ENCODE measurements at places on chromosomes 12 and 14.

- no peak for DNase-seq
Observed at GRCh38 chr14:92496191-92496857, 17.3 kb upstream of the RIN3 start.

DNA sequence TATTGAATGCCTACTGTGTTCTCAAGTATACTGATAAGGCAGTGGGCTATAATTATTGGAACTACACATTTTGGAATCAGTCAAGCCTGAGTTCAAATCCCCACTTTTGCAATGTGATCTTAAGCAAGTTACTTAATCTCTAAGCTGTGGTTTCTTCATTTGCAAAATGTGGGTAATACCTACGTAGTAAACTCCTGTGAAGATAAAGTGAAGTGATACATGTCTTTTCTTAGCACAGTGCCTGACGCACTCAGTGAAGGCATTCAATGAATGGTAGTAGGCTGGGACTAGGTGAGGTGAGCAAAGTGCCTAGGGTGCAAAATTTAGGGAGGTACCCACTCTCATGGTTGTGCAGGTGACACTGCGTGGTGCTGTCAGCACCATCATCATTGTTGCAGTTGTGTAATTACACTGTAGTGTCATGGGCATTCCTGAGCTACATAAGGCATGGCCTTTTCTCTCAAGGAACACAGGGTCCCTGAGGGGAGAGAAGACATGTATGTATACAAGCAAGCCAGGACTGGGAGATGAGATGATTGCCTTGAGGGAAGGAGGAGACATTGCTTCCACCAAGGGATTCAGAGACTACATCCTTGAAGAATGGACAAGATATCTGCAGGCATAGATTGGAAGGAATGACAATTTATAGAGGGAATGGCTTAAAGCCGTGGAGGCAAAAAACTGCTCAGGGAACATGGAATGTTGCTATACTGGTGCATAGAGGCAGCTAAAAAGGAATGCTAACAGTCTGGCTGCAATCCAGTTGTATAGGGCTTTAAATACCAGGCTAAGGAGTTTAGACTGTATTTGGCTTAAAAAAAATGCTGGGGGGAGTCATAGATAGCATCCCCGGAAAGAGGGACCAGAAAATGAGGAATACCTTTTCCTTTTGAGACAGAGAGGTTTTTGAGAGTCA lies 129.2 kb upstream of the ARHGAP5 start:
- no peak for DNase-seq

- DNase-seq: peak; percentile 52
Observed at GRCh38 chr12:113940357-113941207, 25.5 kb downstream of the RBM19 start.

DNA sequence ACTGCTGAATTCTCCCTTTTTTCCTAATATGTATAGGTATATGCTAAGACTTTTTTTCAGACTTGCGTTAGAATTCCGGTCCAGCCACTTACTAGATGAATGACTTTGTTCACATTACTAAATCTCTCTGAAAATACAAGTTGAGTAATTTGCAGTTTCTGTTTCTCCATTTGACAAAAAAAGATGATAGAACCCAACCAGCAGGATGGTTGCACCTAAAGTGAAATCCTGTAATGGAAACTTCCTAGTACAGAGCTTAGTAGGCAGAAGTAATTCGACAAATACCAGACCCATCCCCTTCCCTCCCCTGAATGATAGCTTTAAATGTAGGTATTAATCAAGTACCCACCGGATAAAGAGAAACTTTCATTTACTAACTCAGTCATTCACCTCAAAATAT lies 113.6 kb upstream of the RAP1B start:
- no peak for DNase-seq

- no peak for DNase-seq
Observed at GRCh38 chr12:94550964-94551363, 91.3 kb upstream of the CEP83 start.

DNA sequence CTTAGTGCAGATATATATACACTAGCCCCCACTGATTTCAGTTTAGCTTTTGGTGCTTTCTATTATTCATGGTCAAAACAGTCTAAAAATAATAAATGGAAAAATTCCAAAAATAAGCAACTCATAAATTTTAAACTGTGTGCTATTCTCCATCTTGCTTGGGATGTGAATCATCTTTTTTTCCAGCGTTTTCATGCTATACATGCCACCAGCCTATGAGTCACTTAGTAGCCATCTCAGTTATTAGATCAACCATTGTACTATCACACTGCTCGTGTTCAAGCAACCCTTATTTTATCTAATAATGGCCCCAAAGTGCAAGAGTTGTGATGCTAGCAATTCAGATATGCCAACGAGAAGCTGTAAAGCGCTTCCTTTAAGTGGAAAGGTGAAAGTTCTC lies 73.9 kb upstream of the KRR1 start:
- no peak for DNase-seq

- no peak for DNase-seq
Observed at GRCh38 chr12:115755061-115755724, 522.3 kb downstream of the MED13L start.

GRCh38 chr12:18612971-18613370 lies 124.8 kb downstream of the PLCZ1 start:
- no peak for DNase-seq

- DNase-seq: peak; percentile 34
Observed at GRCh38 chr12:2215709-2216560, 163.1 kb downstream of the CACNA1C start.

DNA sequence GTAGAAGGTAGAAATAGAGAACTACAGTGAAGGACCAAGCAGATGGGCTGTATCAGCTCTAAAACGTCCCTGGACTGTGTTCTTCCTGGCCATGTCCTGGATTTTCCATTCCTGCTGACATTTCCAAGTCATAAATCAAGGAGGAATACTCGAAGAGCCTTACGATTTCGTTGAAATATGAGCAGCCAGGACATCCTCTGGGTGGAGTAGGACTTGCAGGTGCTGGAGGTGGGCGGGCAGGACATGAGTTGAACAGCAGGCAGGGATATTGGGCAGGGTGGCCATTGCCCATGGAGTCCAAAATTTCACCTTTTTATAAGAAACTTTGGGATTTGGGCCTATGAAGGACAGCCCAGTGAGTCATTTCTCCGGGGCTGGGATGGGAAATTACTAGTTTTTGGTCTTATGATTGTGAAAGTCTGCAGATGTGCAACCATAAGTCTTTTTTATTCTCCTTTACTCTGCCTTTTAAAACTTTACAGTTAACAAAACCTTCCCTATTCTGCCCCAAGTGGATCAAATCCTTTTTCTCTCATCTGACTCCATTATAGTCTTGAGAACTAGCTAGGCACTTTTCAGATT lies 88.8 kb downstream of the TMX1 start:
- no peak for DNase-seq

DNA sequence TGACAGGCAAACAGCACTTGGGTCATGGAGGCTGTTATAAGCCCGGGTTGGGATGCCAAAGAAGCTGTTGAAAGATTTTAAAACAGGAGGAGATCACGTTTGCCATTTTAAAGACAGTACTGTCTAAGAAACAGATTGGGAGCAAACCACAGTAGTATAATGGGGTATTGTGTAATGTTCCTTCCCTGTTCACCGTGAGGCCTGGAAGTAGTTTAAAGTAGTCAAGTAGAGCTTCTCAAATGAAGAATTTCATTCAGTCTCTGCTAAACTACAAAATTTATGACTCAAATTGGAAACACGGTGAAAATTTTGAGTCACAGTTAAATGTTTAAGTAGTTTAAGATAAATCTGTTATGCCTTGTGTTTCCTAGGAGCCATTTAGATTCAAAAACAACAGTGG lies 35.8 kb downstream of the ATP2A2 start:
- DNase-seq: no peak

- DNase-seq: no peak
Observed at GRCh38 chr12:90836689-90837088, 118.3 kb downstream of the CCER1 start.

- no peak for DNase-seq
Observed at GRCh38 chr14:48900565-48900964, 685.6 kb downstream of the RPS29 start.

DNA sequence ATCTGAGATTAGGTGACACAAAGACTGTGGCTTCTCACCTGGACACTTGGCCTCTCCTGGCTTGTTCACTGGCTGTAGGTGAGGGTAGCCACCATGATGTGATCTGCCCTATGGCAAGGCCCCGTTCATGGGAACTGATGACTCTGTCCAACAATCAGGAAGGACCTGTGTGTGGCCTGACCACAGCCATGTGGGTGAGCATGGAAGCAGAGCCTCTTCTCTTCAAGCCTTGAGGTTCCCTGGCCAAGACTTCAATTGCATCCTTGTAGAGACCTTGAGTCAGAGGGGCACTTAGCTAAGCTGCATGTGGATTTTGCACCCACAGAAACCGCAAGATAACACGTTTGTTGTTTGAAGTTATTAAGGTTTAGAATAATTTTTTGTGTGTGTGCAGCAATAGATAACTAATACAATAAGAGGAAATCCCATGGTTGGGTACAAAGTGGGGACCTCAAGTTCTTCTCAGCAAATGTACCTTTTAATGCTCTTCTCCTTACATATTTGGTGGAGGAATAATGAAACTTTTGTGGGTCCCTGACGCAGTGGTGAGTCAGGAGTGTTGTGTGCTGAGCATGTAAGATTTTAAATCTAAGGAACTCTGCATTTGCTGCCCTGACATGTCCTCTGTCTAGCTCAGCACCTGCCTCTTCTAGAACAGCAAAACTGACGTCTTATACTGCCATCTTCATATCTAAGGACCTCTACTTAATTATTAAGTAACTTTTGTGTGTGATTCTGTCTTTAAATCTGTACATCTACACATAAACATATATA lies 27.5 kb upstream of the PLEKHG7 start:
- no peak for DNase-seq

GRCh38 chr12:46360908-46361666 lies 11.5 kb downstream of the SLC38A2 start:
- DNase-seq: no peak

DNA sequence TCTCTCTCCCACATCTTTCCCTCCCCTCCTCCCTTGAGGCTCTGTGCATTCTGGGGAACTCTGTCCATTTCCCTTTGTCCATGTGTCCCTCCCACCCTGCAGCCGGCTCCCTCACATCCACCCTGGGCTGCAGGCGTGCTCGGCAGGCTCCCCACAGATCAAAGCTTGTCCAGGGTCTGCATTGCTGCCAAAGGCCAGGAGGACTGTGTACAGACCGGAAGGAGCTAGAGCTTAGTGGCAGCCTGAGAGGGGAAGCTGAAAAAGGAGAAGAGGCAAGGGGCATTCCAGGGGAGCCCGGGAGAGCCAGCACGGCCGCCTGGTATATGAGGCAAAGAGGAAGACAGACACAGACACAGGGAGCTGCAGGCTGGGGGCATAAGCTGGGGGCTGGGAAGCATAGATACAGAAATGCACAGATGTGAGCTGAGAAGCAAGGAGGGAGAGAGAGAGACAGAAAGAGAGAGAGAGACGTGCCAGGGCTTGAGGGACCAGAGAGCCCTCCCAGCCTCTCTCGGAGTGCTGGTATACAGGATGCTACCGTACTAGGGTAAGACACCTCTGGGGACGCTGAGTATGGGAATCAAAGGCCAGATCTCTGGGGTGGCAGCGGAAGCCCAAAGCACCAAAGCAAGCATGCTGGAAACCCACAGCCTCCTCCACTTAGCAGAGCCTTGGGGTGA lies 3.3 kb downstream of the CD4 start:
- DNase-seq: no peak

- DNase-seq: no peak
Observed at GRCh38 chr12:85693093-85693665, 143.0 kb downstream of the RASSF9 start.

DNA sequence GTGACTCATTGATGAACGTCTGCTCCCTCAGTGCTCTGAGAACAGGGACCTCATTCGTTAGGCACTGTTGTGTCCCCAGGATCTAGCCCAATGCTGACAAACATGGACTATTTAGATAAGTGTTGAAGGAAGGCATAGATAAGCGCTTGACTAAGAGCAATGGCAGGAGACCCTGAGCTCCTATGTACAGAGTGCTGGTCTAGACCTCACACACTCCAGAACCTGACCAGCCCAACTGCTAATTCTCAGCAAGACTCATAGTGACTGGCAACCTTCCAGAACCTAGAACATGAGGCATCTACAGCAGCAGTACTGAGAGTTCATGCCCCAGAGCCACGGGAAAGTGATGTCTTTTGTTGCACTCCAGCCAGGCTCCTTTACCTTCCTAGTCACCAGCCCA lies 69.2 kb downstream of the CRACR2A start:
- no peak for DNase-seq

DNA sequence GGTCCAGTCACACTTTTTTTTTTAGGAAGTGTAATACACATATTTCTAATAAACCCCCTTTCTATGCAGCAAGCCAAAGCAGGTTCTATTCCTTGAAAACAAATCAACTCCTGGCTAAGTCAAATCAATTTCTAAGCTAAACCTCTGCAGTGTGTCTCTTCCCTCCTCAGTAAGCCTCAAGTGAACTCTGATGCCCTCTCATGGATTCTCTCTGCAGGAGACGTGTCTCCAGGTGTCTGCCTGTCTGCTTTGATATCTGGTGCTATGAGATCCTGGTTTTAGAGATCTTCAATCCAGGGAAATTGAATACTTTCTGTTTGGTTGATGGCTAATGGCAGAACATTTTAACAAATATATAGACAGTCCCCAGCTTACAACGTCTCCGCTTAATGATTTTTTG lies 791.7 kb downstream of the AACS start:
- peak; percentile 46 for DNase-seq

- no peak for DNase-seq
Observed at GRCh38 chr12:93449277-93449676, 7.5 kb upstream of the UBE2N start.

GRCh38 chr12:115267891-115268290 lies 583.9 kb upstream of the TBX3 start:
- DNase-seq: no peak

DNA sequence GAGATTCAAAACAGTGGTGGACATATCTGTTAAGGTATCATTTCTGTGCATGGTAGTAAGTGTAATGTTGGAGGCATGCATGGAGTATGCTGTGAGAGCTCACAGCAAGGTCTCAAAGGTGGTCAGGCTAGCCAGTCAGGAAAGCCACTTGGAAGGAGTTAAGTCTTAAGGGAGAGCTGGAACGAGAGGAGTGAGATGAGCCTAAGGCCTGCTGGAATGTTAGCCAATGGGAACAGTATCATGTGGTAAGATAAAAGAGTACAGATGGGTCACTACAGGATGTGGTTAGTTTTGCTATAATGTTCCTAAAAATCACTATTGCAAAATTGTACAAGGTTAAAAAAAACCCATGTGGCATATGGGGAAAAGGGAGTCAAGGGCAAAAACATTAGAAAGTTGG lies 311.7 kb upstream of the E2F7 start:
- DNase-seq: no peak

DNA sequence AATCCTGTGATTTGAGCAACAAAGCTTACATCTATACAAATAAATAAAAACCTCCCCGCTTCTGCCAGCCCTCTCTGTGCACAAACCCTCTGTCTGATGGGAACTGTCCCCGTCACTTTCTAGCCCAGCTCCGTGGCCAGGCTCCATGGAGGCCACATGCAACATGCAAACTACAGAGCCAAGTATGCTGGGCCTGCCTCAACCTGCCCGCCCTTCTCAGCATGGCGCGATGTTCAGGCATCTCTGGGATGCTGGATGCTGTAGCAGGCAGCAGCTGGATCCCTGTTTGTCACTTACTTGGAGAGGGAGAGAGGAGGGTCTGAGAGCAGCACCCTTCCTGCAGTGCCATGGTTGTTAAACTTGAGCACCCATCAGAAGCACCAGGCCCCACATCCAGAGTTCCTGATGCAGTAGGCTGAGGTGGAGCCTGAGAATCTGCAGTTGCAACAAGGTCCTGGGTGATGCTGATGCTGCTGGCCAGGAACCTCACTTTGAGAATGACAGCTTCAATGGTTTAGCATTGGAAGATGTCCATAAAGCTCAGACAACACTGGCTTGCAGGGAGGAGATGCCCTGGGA lies 32.4 kb downstream of the CLMN start:
- DNase-seq: no peak
